Activated CD4-positive, alpha-beta T cell treated with anti-CD3 and anti-CD28 coated beads, Interleukin-2, amount 10 ng/mL, durations not matched to agents 7 days and 5 days (primary cell): ENCODE measurements at places on chromosomes 1 and 21. TPM values are rescaled to one million over a fixed set of nuclear protein-coding genes. Genes with fewer than 3 reads are reported as not detected.

MYBPH gene
- not detected for total RNA-seq

C1orf226 gene
- not detected for total RNA-seq

LCK gene
- total RNA-seq = 434 TPM

FCRL3 gene
- total RNA-seq = 0.20 TPM

DNA sequence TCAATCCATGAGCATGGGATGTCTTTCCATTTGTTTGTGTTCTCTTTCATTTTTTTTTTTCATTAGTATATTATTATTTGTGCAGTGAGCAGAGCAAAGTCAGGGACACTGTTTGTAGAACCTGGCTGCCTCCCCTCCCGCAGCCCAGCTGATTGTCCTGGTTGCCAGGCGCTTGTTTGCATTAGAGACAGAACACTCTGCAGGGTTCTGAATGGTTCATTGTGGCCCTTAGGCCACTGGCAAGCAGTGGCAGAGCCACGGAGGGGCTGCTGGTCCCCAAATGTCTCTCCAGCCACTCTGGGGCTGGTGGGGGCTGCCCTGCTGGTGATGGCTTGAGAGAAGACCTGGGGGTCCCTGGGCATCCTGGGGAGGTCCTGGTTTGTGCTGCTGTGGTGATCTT lies 29.0 kb downstream of the ETS2 start:
- DNase-seq = no peak

- no peak for DNase-seq
Measured at GRCh38 chr1:115946116-115946515, 30.2 kb upstream of the SLC22A15 start.

GRCh38 chr1:159532922-159533321 lies 2.9 kb downstream of the OR10J5 start:
- DNase-seq = no peak

DNA sequence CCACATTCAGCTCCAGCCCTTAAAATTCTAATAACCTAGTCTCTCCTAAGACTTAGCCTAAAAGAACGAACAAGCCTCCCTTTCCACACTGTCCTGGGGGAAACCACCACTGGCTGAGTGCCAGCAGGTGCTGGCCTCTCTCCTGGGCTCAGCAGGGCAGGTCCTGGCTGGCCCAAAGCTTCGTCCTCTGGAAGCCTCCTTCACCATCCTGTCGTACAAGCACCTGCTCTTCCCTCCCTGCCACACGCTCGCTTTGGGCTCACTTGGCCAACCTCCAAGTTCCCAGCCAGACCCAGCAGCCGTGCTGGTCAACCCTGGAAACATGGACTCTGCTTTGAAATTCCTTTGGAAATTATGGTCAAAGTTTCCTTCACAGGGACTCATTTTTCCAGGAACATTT lies 58.2 kb upstream of the SLC25A33 start:
- no peak for DNase-seq

- no peak for DNase-seq
Measured at GRCh38 chr1:37037690-37038089, 3.4 kb upstream of the GRIK3 start.

GRCh38 chr1:215114154-215114933 lies 31.8 kb downstream of the KCNK2 start:
- no peak for DNase-seq

GRCh38 chr1:11045428-11046269 lies 1.4 kb downstream of the MASP2 start:
- DNase-seq = no peak

GRCh38 chr1:150507912-150508864 lies at the start of gene ECM1:
Gene ECM1 (plus strand): TSS chr1:150508109. CDS start chr1:150508210, 101 bp downstream.
- no peak for DNase-seq
